Glomerular endothelial cell (primary cell): ENCODE measurements at places on chromosomes 7 and 10. TPM values are rescaled to one million over a fixed set of nuclear protein-coding genes. Genes with fewer than 3 reads are reported as not detected.

GRCh38 chr10:47230482-47230881 lies 69.5 kb upstream of the GDF10 start:
- no peak for DNase-seq

- no peak for DNase-seq
Measured at GRCh38 chr7:138460176-138460648, at the start of gene TRIM24. TSS of gene TRIM24 (plus strand) at chr7:138460259. CDS start at chr7:138460549, 290 bp downstream.

The OR2A7 gene
- total RNA-seq: 1.5 TPM in 1 of 2 replicates, not detected in the other

- no peak for DNase-seq
Measured at GRCh38 chr7:81871606-81872265, 101.9 kb upstream of the HGF start.

The CPA2 gene
- not detected in 2 replicates for total RNA-seq

The DPCD gene
- total RNA-seq: 29.0 and 54.0 TPM in 2 replicates

GRCh38 chr7:40673285-40673684 lies 538.5 kb downstream of the SUGCT start:
- DNase-seq: no peak

DNA sequence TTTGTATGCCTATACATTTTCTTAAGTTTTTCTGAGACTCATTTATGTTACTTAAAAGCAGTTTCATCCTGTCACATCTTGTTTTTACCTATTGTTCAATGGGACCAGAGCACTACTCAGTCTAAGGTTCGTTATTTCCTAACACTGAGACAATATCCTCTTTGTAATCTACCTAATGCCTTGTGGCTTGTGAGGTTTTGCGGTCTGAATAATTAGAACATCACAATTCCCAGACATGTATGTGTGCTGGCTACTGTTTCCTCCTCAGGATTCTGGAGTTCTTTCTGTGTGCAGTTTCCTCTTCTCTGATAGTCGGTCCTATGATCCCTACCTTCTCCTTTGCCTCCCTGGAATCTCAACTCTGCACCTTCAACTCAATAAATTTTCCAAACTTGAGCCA lies 620.2 kb downstream of the ANKRD7 start:
- no peak for DNase-seq

- DNase-seq: no peak
Measured at GRCh38 chr7:92898798-92899197, 62.4 kb upstream of the CDK6 start.

DNA sequence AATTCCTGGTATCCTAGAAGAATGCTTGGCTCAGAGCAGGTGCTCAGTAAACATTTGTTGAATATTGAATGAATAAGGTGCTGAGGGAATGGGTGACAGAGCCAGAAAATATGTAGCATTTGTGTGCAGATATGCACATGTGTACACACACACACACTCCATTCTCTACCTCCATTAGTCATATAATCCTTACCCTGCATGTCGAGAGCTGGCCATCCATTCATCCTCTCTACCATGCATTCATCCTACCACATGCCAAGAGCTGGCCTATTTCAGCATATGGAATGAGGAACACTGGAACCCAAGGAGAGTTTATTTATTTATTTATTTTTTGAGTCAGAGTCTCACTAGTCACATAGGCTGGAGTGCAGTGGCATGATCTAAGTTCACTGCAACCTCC lies 284.8 kb downstream of the PLXNA4 start:
- no peak for DNase-seq

The DGKB gene
- 0.29 TPM in 1 of 2 replicates, not detected in the other for total RNA-seq

GRCh38 chr7:15967551-15967950 lies 281.1 kb upstream of the MEOX2 start:
- no peak for DNase-seq

DNA sequence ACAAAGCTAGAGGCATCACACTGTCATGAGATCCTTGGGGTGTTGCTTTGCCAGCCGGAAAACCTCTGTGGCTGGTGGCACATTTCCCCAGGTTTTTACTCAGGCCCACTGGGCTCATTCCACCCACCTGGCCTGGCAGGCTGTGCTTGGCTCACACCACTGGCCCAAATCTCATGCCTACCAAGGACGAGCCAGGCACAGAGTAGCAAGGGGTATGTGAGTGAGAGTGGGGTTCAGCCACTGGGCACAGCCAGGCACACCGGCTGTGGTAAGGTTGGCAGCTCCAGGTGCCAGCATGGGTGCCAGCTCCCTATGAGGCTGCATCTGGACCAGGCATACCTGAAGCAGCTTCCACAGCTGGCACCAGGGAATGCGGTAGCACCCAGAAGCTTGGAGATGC lies 21.4 kb downstream of the STEAP1 start:
- DNase-seq: no peak

The CUZD1 gene
- 0.35 and 1.4 TPM in 2 replicates for total RNA-seq

- no peak for DNase-seq
Measured at GRCh38 chr10:42956045-42956444, 120.8 kb upstream of the RET start.

DNA sequence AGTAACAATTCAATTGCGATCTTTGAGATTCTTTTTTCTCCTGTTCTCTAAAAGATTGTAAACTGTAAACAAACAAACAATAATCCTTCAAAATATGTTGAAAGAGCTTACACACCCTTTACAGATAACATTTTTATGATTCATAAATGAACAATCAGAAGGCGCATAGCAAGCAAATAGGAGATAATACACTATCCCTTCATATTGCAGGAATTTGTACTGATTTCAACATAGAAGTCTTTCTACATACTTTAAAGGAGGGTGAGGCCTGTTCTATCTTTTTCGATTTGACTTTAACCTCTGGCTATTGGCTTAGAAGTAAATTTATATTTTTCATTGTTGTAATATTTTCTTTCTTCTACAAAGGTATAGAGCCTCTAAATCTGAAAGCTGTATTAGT lies 57.2 kb downstream of the TFEC start:
- no peak for DNase-seq

The CCNY gene
- 59.1 and 73.6 TPM in 2 replicates for total RNA-seq

GRCh38 chr10:55174419-55174818 lies 373.4 kb upstream of the PCDH15 start:
- no peak for DNase-seq

- DNase-seq: no peak
Measured at GRCh38 chr7:47568547-47568946, 13.4 kb downstream of the TNS3 start.

DNA sequence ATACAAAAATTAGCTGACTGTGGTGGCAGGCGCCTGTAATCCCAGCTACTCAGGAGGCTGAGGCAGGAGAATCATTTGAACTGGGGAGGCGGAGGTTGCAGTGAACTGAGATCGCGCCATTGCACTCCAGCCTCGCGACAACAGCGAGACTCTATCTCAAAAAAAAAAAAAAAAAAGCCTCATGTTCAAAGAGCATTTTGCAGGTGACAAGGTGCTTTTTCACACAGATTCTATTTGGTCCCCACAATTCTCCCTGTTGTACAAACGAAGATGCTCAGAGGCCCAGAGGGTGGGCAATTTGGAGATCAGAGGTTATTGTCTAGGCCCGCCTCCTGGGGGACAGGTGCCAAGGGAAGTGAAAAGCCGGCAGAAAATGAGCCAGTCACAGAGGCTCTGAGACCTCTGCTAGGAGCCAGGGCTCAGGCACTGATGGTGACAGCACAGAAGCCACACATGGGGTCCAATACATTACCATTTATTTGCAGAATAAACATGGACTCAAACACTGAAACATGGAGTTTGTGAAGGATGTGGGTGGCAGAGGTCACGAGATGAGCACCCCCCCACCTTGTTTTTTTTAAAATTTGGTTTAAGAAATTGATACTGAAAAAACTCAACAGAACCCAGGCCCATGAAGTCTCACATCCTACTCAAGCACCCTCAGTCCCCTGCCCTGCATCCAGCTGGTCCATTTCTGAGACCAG lies 882 bp upstream of the GAL3ST4 start:
- DNase-seq: no peak

GRCh38 chr7:26046878-26047277 lies 105.1 kb upstream of the NFE2L3 start:
- DNase-seq: no peak

- DNase-seq: no peak
Measured at GRCh38 chr7:151276666-151277590, 28.4 kb upstream of the SMARCD3 start.

- DNase-seq: no peak
Measured at GRCh38 chr7:4249241-4249640, 432.9 kb upstream of the FOXK1 start.

The AFAP1L2 gene
- total RNA-seq: 3.4 and 8.6 TPM in 2 replicates

DNA sequence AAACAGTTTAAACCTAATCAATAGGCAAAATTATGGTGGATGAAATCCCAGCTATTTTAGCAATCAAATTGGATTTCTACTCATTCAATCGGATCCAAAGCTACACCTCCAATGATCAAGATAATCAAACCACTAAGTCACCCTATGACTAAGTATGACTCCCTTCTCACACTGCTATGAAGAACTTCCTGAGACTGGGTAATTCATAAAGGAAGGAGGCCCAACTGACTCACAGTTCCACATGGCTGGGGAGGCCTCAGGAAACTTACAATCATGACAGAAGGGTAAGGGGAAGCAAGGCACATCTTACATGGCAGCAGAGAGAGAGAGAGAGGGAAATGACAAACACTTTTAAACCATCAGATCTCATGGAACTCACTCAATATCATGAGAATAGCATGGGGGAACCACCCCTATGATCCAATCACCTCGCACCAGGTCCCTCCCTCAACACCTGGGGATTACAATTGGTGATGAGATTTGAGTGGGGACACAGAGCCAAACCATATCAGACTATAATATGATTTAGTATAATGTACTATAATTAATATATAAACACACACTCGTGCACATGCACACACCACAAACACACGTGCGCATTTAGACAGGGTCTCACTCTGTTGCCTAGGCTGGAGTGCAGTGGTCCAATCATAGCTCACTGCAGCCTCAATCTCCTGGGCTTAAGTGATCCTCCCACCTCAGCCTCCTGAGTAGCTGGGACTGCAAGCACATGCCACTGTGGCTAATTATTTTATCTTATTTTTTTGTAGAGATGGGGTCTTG lies 213.6 kb upstream of the FOXK1 start:
- no peak for DNase-seq

The PHYHIPL gene
- not detected in 2 replicates for total RNA-seq

GRCh38 chr7:50953820-50954219 lies 171.1 kb upstream of the GRB10 start:
- peak; percentile 34 for DNase-seq

GRCh38 chr7:85474234-85474633 lies 287.4 kb upstream of the SEMA3D start:
- DNase-seq: no peak

The VWA2 gene
- total RNA-seq: 0.05 TPM in 1 of 2 replicates, not detected in the other

The TUBAL3 gene
- 0.12 TPM in 1 of 2 replicates, not detected in the other for total RNA-seq

GRCh38 chr7:51354897-51355296 lies 38.3 kb upstream of the COBL start:
- DNase-seq: no peak

- DNase-seq: no peak
Measured at GRCh38 chr7:147607157-147607800, 983.3 kb upstream of the C7orf33 start.

GRCh38 chr7:111238886-111239285 lies 148.0 kb downstream of the LRRN3 start:
- no peak for DNase-seq

DNA sequence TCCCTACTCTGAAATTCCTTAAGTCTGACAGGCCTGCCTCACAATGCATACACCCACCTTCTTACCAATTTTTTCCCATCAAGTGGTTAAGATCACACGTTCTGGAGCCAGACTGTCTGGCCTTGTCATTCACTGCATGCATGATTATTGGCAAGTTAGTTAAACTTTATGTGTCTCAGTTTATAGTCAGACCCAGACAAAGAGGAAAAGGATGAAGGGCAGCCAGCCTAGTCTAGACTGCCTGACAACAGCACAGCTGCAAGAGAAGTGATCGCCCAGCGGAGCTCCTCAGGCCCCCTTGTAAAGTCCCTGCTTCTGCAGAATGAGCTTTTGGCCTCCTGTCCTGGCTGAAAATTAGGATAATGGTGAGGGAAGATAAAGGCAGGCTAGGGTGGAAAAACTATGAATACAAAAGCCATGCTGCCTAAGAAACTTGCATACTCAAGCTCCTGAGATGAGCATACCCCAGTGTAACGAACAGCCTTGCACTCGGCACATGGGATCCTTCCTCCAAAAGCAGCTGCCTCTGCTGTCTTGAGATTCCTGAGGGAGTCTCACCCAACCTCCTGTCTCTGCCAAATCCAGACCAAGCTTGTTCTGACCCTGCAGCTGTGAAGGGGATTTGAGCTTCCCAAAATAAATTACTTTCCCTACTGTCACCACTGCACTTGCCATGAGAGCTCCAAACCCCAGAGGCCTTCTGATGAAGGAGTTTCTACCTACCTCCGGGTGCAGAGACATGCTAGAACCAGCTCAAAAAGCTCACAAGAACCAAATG lies 26.7 kb upstream of the MRLN start:
- DNase-seq: no peak

The AQP1 gene
- total RNA-seq: 0.82 and 6.9 TPM in 2 replicates

The PNLIPRP3 gene
- total RNA-seq: not detected in 2 replicates

The STEAP1 gene
- total RNA-seq: 1.5 and 5.5 TPM in 2 replicates

DNA sequence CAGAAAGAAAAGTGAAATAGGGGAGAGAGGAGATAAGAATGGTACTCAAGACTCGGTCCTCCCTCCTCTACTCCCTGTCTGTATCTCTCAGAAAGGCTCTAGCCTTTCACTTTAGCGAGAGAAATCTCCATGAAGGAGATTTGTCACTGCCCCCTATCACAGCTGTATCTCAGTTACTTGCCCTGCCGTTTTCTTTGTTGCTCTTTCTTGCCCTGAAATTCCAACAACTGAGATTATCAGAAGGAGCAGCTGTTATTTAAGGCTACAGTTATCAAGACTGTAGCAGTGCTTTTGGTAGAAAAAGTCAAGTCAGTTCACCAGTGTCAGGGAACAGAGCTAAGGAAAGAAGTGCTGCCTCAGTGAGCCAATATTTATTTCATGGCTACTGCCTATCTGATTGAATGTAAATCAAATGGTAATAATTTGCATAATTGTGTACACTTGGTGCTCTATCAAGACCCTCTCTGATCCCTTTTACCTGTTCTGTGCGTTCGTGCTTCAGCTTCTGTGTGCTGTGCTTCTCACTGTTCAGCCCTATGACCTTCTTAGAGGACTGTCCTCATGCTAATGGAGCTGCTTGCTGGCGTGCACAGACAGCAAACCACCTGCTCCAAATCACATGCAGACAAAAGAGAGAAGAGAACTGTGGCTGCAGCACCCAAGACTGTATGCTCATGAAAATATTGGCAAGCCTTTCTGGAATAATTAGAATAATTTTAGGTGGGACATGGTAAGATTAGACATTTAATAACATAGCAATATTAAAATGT lies 180.2 kb upstream of the FAM3C start:
- no peak for DNase-seq

GRCh38 chr10:15842556-15843169 lies 17.6 kb downstream of the MINDY3 start:
- DNase-seq: no peak

- no peak for DNase-seq
Measured at GRCh38 chr7:2218444-2218785, 14.3 kb downstream of the MAD1L1 start.

DNA sequence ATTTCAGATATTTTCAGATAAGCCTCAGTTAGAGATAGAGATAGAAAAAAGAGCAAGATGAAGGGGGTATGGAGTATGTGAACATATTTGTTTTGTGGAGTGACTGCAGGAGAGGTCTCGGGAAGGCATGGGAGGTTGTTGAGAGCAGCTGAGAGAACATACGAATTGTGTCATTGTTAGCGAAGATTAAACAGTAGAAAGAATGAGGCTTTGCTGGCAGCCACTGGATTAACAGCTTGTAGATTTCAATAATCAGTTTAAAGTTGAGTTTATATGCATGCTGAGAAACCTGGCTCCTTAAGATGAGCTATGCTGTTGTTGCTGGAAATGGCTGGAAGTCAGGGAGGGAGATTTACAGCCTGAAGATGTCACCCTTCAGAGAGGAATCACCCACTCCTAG lies 100.9 kb upstream of the SORCS3 start:
- DNase-seq: no peak

- no peak for DNase-seq
Measured at GRCh38 chr10:62749093-62749683, 55.3 kb upstream of the ADO start.
